Renal pelvis (tissue), 12 donors: ENCODE measurements at places on chromosomes 7 and 10. TPM values are rescaled to one million over a fixed set of nuclear protein-coding genes. Genes with fewer than 3 reads are reported as not detected.
A peak's percentile ranks its signal among the peaks of the same experiment; 100 is the strongest.

DNA sequence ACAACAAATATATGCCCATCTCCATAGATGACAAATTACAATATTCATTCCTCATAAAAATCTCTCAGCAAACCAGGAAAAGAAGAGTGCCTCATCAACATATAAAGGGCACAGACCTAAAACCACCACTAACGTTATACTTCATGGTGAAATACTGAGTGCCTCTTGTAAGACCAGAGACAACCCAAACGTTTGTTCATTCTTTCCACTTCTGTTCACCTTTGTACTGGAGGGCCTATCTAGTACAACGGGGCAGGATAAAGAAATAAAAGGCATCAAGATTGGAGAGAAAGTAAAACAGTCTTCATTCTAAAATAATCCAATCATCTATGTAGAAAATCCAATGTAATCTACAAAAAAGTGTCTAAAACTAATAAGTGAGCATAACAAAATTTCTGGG lies 79.1 kb downstream of the LARP4B start:
- no peak for DNase-seq

DNA sequence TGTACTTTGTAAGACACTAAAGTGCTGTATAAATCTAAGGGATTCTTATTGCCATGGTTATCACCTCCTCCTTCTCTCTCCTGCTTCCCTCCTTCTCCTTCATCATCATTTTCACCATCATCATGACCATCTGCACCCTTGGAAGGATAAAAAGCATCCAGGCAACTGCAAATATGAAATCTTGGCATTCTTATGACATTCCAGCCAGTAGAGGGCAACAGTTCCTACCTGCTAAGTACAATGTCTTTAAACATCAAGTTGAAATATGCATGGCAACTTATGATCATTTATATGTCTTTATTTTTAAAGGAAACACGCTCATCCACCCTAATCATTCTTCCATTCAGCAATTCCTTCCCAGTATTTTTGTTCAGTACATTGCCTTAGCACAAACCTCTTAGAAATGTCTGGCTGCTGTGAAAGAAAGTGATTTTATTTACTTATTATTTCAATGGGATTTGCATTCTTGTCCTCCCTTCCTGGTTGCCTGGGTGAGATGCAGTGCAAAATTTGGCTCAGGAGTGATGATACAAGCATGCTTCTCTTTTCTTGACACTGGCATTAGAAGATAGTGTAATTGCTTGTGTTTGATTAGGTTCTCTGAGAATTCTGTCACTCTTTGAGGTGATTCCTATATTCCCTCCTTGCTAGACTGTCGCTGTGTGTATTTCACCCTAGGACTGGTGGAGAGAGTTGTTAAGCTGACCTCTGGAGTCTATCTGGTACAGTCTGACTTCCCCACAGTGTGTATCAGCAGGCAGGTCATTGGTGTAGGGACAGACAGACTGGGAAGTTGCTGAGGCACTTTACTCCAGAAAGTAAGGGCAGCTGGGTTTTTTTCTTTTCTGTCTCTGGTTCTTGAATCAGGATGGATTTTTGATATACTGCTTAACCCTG lies 188.5 kb upstream of the BMPER start:
- peak; percentile 60 for DNase-seq

DNA sequence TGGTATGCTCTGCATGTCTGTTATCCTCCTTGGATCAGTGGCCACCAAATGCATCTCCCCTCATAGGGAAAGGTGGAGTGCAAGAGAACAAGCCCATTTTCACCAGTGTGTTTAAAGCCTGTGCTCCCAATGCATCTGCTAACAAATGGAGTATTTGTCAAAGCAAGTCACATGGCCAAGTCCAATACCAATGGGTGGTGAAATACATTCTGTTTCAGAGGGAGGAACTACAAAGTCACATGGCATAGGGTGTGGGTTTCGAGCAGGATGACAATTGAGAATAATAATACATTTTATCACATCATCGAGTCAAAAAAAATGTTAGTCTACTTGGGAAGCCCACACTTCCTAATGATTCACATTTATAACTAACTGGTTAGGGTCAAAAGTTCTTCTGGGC lies 62.7 kb downstream of the SUGCT start:
- no peak for DNase-seq

DNA sequence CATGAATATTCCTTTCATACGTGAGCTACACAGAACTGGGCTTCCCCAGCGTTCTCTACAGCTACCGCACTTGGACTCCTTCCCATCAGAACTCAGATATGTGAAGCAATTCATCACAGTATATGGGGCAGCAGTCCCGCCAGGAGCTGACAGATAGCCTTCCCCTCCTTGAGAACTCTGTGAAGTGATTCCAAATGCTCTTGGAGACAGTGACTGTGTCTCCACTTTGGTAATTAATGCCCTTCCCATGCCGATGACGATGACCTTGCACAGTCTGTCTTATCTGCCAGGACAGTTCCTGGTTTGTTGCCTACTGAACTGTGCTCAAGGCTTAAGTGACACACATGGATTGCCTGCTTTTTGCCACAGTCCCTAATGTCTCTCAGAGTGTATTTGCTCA lies 75.0 kb upstream of the AFAP1L2 start:
- DNase-seq = no peak

Gene SLC29A3
- 8.7 TPM for polyA plus RNA-seq

Gene TBX20
- not detected for polyA plus RNA-seq
